ENCODE measurements at places on chromosomes 1 and 21. TPM values are rescaled to one million over a fixed set of nuclear protein-coding genes. Genes with fewer than 3 reads are reported as not detected.

GRCh38 chr1:26923711-26924110 lies 2.2 kb downstream of the NUDC start:
- peaks cover 32% of the 10 kb centered on the region for H3K4me1 ChIP-seq
- no peaks in the 10 kb centered on the region for H3K27me3 ChIP-seq
- H3K27ac ChIP-seq, result no peak overlapping the region
- H3K4me3 ChIP-seq, result no peak overlapping the region
- H3K36me3 ChIP-seq, result peaks cover 49% of the 10 kb centered on the region
- no peak for DNase-seq

Gene HUNK
- 0.41 TPM for total RNA-seq

- no peak for DNase-seq
- no peaks in the 10 kb centered on the region for H3K36me3 ChIP-seq
- H3K27ac ChIP-seq, result no peak overlapping the region
- no peaks in the 10 kb centered on the region for H3K4me1 ChIP-seq
Measured at GRCh38 chr21:28704746-28705145, 287.9 kb downstream of the LTN1 start.

Gene CHODL
- total RNA-seq, result 12.1 TPM

- no peak overlapping the region for H3K4me3 ChIP-seq
- H3K36me3 ChIP-seq, result no peaks in the 10 kb centered on the region
- no peaks in the 10 kb centered on the region for H3K27me3 ChIP-seq
- no peaks in the 10 kb centered on the region for H3K4me1 ChIP-seq
- DNase-seq, result no peak
- H3K27ac ChIP-seq, result no peak overlapping the region
Measured at GRCh38 chr1:101509370-101509769, 272.6 kb downstream of the S1PR1 start.

GRCh38 chr1:109392037-109392787 lies 5.5 kb downstream of the SORT1 start:
- no peaks in the 10 kb centered on the region for H3K36me3 ChIP-seq
- peak overlapping the region; percentile 81 for H3K27ac ChIP-seq
- H3K27me3 ChIP-seq, result peaks cover 71% of the 10 kb centered on the region
- no peak overlapping the region for H3K4me3 ChIP-seq
- H3K4me1 ChIP-seq, result peaks cover 84% of the 10 kb centered on the region
- DNase-seq, result no peak

Gene CR1
- 126 TPM for total RNA-seq

DNA sequence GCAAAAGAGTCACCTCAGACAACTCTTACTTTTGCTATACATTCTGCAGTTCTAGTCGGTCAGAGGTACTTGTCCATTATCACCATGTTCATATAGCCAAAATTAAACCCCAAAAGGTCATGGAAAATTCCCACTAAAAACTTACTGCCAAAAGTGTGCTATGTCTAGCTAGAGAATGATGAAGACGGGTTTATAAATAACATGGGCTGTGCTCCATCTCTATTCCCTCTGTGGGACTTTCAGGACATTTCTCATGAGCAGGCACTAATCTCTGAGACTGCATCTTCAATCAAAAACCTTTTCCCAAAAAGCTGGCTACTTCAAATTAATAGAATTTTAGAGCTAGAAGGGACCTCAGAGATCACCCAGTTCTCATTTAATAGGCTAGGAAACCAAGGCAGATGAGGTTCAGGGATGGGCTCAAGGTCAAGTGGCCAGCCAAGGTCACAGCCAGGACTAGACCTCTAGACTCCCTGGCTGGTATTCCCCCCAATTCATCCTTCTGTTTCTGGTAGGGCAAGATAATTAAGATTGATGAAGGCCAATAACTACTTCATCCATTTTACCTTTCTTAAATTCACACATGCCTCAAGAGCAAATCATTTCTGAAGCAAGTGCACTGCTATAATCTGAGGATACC lies 21.0 kb upstream of the MOB3C start:
- no peaks in the 10 kb centered on the region for H3K4me1 ChIP-seq
- no peak overlapping the region for H3K4me3 ChIP-seq
- peaks cover 18% of the 10 kb centered on the region for H3K36me3 ChIP-seq
- no peak for DNase-seq
- H3K27me3 ChIP-seq, result no peaks in the 10 kb centered on the region
- H3K27ac ChIP-seq, result no peak overlapping the region

DNA sequence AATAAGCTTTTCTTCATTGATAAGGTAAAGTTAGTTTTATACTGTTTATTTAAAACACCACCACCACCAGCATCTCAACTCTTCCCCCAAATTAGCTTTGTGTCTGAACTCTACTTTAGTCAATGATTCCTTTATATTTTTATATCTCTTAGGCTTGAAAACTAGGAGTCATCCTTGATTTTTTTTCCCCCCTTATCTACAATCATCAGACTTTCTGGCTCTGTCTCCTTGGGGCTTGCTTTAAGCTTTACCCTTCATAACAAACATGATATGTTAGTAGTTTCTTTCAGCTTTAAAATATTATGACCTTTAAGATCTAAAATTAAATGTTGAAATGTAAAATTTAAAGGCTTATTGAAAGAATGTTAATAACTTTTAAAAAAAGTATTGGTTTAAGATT lies 28.3 kb downstream of the HS2ST1 start:
- DNase-seq, result no peak
- H3K4me3 ChIP-seq, result no peak overlapping the region
- H3K4me1 ChIP-seq, result no peaks in the 10 kb centered on the region
- no peaks in the 10 kb centered on the region for H3K27me3 ChIP-seq
- no peak overlapping the region for H3K27ac ChIP-seq
- H3K36me3 ChIP-seq, result no peaks in the 10 kb centered on the region

Gene NBPF6
- total RNA-seq, result not detected

Gene DIRAS3
- total RNA-seq, result 1.1 TPM

DNA sequence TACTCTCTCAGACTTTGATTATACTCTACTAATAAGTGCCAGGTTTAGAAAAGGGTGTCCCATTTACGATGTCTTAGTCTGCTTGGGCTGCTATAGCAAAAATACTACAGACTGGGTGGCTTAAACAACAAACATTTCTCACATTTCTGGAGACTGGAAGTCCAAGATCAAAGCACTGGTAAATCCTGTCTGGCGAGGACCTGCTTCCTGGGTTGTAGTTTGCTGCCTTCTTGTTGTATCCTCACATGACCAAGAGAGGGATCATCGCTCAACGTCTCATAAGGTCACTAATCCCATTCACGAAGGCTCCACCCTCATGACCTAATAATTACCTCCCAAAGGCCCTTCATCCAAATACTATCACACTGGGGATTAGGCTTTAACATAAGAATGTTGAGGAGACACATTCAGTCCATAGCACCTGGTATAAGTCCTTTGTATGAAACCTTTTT lies 12.0 kb downstream of the PRDX6 start:
- no peak for DNase-seq
- H3K27me3 ChIP-seq, result no peaks in the 10 kb centered on the region
- H3K36me3 ChIP-seq, result peaks cover 59% of the 10 kb centered on the region
- no peak overlapping the region for H3K27ac ChIP-seq

- H3K4me1 ChIP-seq, result no peaks in the 10 kb centered on the region
- H3K36me3 ChIP-seq, result no peaks in the 10 kb centered on the region
- H3K27ac ChIP-seq, result no peak overlapping the region
- H3K4me3 ChIP-seq, result no peak overlapping the region
- no peak for DNase-seq
- no peaks in the 10 kb centered on the region for H3K27me3 ChIP-seq
Measured at GRCh38 chr1:62304975-62305374, 14.3 kb downstream of the KANK4 start.

- H3K4me1 ChIP-seq, result peaks cover 34% of the 10 kb centered on the region
- no peak for DNase-seq
- no peaks in the 10 kb centered on the region for H3K36me3 ChIP-seq
- no peaks in the 10 kb centered on the region for H3K27me3 ChIP-seq
Measured at GRCh38 chr1:24318615-24319311, 394 bp upstream of the GRHL3 start.

GRCh38 chr1:214808845-214809460 lies 206.0 kb downstream of the CENPF start:
- no peak overlapping the region for H3K4me3 ChIP-seq
- no peak for DNase-seq
- no peaks in the 10 kb centered on the region for H3K4me1 ChIP-seq
- H3K27ac ChIP-seq, result no peak overlapping the region
- no peaks in the 10 kb centered on the region for H3K36me3 ChIP-seq

DNA sequence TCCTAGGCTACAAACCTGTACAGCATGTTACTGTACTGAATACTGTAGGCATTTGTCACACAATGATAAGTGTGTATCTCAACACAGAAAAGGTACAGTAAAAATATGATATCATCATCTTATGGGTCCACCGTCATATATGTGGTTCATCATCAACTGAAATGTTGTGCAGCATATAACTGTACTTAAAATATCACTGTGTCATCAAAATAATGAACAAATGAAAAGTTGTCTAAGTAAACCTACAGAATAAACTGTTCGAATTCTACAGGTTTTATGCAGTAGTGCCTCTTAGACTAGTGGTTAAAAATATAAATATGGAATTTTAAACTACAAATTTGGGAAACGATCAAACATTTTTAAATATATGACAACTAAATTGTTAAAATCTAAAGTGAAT lies 328.8 kb downstream of the KCTD3 start:
- no peaks in the 10 kb centered on the region for H3K36me3 ChIP-seq
- H3K27me3 ChIP-seq, result no peaks in the 10 kb centered on the region
- H3K4me3 ChIP-seq, result no peak overlapping the region
- H3K27ac ChIP-seq, result no peak overlapping the region
- H3K4me1 ChIP-seq, result no peaks in the 10 kb centered on the region

Gene KRTAP19-3
- total RNA-seq, result not detected

Gene C4BPB
- total RNA-seq, result 1.4 TPM

- H3K27ac ChIP-seq, result no peak overlapping the region
- no peak for DNase-seq
- no peak overlapping the region for H3K4me3 ChIP-seq
Measured at GRCh38 chr1:44089371-44090048, 29.1 kb upstream of the KLF17 start.

DNA sequence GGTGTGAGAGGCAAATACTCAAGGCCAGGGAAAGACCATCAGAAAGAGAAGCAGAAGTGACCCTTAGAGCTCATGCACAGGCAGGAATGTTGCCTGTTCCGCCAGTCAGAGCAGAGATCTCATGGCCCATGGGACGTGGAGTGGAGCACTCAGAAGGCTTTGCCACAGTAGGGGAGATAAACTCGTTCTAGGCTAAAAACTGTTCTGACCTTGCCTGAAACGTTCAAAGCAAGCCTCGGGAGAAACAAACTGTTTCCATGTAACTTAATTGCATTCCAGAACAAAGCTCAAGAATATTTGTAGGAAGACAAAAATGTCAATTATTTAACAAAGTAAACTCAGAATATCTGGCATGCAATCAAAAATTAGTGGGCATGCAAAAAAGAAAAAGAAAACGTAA lies 20.7 kb upstream of the SLC19A1 start:
- DNase-seq, result no peak
- H3K4me1 ChIP-seq, result no peaks in the 10 kb centered on the region
- no peaks in the 10 kb centered on the region for H3K36me3 ChIP-seq

DNA sequence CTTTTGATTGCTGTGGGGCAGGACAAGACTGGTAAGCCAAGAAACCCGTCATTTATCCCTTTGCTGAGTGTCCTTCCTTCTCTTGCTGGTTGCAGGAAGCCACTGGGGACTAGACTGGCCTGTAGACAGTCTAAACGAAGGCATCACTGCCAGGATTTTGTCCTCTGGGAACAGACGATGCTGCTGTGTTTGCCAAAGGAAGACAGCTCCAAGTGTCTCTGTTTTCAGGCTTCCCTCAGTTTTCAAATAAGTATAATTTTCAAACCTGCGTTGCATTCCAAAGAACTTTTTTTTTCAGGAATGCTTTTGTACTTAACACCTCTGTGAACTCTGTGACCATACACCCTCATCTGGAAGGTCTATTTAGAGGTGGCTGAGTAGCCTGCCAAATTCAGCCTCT lies 269.4 kb downstream of the HLX start:
- no peaks in the 10 kb centered on the region for H3K27me3 ChIP-seq
- no peaks in the 10 kb centered on the region for H3K36me3 ChIP-seq
- no peak overlapping the region for H3K27ac ChIP-seq
- DNase-seq, result no peak
- no peak overlapping the region for H3K4me3 ChIP-seq

Gene ASTN1
- 4.3 TPM for total RNA-seq

DNA sequence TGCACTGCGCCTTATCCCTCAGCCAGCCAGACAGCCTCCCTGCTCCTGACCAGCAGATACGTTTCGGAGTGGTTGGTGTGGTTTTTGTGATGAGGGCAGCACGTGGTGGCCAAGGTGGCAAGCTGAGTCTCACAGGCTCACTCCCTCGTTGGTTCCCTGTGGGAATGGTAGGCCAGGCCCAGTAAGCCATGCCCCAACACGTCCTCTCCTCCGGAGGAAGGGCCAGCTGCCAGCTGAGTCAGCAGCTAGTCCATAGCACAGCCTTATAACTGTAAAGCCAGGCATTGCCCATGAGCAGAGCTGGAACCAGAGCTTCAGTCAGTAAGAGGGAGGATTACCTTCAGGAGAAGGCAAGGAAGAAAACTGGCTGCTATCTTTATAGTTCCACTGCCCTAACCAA lies 29.5 kb downstream of the SZRD1 start:
- no peaks in the 10 kb centered on the region for H3K27me3 ChIP-seq
- H3K4me3 ChIP-seq, result no peak overlapping the region
- H3K27ac ChIP-seq, result peak overlapping the region; percentile 67

- H3K27ac ChIP-seq, result no peak overlapping the region
- H3K4me3 ChIP-seq, result no peak overlapping the region
Measured at GRCh38 chr1:58573705-58574591, 3.1 kb downstream of the TACSTD2 start.

All from spleen (tissue), 13 donors.